ENCODE measurements at places on chromosomes 1 and 21.

DNA sequence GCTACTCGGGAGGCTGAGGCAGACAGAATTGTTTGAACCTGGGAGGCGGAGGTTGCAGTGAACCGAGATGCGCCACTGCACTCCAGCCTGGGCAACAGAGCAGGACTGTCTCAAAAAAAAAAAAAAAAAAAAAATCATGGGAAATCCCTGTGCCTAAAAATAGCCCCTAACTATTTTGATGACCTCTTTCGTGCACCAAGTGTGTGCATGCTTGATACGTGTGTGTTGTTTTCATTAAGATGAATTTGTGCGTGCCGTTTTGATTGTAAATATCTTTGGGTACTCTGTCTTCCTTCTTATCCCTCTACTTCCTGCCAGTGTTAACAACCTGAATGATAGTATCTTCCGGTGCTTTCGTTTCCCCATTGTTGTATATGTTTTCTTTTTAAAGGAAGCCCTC lies 9.8 kb downstream of the CACYBP start:
- no peak for DNase-seq

DNA sequence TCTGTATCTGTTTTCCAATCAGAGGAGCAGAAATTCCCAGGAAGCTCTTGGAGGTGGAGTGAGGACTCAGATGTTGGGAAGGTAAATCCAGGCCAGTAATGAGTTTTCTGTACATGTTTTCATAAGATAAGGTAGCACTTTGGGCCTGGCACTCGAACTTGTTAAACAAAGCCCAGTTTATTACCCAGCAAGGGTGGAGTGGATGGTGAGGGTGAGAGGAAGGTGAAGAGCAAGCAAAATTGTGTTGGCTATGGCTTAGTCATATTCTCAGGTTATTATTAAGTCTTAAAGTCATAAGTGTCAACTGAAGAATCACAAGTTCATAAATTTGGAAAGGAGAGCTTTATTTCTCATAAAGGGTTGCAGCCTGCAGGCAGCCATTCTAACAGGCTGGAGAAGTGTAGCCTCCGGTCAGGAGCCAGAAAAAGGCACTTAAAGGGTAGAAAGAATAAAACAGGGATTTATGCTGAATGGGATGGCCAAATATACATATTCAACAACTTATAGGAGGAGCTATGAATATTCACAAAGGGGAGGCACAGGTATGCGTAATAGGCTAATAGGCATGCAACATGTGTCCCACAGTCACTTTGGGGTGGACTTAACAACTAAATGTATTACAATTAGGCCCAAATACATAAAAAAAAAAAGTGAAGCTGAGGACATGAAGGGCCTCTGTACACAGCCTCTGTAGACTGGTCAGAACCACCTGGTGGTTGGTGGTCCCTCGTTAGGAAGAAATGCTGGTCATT lies 523.9 kb downstream of the LMO4 start:
- DNase-seq = no peak

DNA sequence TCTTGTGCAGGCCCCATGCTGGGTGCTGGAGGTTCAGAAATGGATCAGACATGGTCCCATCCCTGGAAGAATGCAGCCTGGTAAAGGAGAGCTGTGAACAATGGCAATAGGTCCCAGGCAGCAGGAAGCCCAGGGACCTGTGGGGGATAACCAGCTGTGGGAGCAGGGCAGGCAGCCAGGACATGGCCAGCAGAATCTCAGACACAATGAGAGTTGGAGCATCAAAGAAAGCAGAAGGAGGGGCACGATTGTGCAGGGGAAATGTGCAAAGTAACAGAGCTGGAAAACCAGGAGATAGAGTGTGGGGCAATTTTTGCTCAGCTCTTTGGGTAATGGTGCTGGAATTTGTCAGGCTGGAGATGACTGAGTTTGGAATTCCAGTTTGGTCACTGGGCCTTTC lies 44.3 kb downstream of the C8B start:
- DNase-seq = no peak

DNA sequence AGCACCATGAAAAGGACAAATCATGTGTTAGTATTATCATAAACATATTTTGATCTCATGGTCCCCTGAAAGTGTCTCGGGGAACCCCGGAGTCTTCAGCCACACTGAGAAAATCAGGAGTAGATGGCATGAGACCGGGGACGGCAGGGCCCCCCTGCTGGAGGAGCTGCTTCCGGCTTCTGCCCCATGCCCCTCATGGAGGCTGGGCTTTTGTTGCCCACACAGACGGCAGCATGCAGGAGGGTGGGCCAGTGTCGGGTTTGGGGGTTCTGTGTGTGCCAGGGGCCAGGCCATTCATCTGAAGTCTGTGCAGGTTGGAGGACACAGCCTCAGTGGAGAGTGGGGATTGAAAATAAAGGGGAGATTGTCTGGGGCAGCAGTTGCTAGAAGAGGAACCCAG lies 75.1 kb upstream of the CD34 start:
- DNase-seq = no peak

- DNase-seq = peak; percentile 82
Observed at GRCh38 chr21:33229784-33230544, at the start of gene IFNAR2. TSS of gene IFNAR2 (plus strand) at chr21:33229938. CDS start at chr21:33241923, 11,985 bp downstream.

DNA sequence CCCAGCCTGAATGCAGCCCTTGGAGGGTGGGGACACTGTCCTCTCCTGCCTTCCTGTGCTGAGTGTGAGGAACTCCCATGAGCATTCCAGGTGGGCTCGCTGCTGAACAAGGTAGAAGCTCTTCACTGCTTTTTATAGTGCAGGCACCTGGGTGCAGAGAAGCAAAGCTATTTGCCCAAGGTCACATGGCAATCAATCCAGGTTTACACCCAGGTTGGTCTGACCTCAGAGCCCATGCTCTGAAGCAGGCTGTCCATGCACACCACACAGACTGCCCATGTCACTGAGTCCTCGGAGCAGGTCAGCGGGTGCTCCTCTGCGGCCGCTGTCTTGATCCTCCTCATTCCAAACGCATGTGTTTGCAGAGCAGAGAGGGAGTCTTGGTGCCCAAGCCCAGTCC lies 323.4 kb upstream of the VAMP3 start:
- peak; percentile 55 for DNase-seq

DNA sequence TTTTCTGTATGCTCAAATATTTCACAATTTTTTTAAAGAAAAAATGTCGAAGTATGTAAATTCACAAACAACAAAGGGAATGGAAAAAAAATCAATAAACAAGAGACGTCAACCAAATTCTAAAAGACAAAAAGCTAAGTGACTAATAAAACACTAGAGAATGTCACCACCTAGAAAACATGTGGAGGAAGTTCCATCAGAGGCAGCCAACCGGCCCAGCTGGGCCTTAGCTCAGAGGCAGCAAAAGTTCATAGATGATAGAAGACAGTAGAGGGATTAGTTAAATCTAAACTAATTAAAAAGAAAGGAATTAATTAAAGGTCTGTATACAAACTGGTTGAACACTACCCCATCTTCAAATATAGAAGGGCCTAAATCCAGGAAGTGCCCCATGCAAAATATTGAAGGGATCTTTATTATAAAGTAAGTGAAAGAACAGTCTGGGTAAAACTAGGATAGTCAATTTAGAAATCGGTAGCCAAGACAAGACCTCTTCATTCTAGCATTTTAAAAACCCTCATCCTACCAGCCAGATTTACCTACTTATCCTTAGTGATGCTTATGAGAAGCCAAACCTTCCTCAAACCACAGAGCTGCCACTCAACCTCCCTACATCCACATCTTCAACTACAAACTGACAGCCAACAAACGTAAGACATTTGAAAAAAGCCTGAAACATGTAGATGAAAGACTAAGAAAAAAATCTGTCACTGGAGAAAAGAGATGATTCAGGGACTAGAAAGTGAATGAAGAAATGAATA lies 23.7 kb downstream of the MRPL39 start:
- no peak for DNase-seq

DNA sequence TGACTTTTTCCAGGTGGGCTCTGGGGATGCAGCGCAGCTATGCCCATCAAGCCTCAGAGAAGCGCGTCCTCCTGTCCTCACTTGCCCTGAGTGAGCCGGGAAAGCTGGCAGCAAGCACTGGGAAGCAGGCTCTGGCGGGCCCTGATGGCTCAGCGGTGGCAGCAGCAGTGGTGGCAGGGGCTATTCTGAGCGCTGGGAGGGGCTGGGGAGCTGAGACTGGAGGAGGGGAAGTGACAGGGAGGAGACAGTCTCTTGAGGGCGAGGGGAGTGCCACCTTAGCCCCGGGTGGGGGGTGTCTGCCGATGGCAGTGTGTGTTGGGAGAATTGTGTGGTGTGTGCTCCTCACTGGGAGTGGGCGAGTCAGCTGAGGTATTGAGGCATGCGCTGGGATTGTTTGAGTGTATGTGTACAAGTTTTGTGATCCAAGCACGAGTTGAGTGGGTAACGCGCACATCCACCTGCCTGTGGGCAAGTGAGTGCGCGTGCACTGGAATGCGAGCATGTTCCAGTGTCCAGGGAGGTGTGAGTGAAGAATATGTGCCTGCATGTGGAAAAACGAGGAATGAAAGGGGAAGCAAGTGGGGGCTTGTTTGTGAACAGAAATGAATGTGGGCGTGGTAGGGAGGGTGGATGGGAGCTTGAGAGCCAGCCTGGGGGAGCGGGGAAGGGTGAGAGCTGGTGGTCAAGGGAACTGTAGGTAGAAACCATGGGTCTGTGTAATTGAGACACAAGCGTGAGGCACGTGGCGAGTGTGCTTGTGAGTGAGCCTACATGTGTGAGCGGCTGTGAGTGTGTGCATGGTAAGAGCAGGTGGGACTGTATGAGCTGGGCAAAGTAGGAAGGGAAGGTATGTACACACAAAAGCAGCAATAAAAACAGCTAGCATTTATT lies 2.9 kb upstream of the FOXO6 start:
- DNase-seq = no peak

- no peak for DNase-seq
Observed at GRCh38 chr1:84353695-84354094, 44.6 kb upstream of the DNASE2B start.

DNA sequence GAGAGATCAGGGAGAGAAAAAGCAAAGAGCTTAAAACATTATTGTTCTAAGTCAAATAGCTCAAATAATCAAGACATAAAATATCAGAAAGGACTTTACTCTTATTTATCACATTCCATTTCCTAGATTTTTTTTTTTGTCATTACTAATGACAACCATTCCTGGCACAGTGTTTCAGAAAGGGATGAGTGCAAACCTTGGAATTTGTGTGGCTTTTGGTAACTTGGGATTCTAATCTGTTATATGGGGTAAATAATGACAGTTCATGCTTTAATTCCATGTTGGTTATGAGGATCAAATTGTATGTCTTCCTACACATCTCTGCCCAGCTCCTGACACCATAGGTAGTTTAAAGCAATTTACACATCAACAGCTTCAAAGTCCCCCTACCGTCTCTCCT lies 358.4 kb upstream of the ADGRL4 start:
- DNase-seq = no peak

DNA sequence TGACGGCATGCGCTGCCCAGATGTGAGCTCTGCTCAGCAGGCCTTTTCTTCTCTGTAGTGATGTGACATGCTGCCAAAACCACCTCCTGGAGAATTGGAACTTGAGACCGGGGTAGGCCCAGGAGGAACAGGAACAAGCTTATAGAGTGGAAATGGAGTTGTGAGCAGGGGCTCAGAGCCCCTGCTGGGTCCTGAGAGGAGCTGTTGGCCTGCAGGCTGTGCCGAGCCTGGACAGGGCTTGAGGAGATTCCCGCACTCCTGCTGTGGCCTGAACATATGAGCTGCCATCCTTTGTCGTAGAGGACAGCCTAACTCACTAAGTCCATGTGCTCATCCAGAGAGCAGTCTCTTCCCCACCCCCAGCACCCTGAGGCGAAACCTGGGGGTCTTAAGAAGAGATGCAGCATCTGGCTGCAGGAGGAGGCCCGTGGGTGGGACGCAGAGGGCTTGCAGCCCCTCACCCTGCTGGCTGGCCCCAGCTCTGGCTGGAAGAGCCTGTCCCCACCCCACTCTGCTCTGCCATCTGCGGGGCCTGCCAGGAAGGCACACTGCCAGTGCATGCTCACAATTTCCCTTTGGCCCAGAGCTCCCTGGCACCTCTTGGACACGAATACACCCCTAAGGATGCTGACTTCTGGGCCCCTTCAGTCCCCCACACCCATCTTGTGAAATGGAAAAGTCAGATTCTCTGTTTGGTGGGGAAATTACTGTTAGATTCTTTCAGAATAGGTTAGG lies 42.5 kb downstream of the PTPRF start:
- no peak for DNase-seq

GRCh38 chr1:202348005-202348508 lies 442 bp upstream of the PPP1R12B start:
- no peak for DNase-seq

- DNase-seq = no peak
Observed at GRCh38 chr1:31417148-31417547, 4.1 kb downstream of the SERINC2 start.

DNA sequence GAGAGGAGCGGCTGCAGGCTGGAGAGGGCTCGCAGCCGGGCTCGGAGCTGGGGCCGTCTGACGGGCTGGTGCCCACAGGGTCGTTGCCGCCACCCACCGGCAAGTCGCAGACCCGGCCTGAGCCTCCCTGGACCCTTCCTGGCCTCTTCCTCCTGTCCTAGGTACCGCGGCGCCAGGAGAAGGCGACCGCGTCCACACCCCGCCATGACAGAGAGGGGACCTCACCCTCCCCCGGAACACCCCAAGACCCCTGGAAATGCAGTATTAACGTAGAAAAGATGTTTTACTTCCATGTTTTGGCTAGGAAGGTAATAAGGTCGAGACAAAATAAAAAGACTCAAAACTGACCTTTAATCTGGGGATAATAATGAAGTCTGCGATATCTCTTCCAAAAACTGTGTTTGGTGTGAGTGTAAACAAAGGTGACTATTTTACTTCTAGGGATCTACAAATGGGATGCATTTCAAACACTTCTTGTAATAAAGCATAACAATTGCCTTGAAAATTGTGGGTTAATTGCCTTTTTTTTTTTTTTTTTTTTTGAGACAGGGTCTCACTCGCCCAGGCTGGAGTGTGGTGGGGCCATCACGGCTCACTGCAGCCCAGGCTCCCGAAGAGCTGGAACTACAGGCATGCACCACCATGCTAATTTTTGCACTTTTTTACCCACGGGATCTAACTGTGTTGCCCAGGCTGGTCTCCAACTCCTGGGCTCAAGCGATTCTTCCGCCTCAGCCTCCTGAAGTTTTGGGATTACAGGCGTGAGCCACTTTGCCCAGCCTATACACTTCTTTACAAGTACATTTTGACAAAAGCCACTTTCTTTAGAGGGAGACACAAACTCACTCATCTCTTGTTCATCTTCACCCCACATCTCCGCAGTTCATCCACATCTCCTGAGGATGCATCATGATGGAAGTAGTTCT lies 838 bp upstream of the RSRP1 start:
- no peak for DNase-seq

GRCh38 chr1:12541274-12542137 lies 76.5 kb downstream of the DHRS3 start:
- peak; percentile 60 for DNase-seq

GRCh38 chr1:6198646-6199297 lies 623 bp downstream of the RPL22 start:
- peak; percentile 39 for DNase-seq

DNA sequence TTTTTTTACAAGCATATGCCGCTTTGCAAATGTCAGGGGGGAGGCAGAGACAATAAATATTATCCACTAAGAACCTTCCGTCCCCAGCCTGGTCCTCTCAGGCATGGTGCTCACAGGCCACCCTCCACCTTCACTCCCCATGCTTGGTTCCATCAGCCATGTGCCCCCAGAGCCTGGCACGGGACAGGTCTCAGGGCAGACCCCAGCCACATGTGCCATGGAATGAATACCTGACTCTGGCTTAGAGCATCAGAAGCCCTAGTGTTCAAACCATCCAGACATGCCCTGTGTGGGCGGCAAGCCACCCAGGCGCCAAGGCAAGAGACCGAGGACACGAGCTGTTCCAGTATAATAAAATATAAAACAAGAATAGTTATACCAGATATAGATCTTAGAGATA lies 5.4 kb downstream of the LSS start:
- no peak for DNase-seq

All from RPMI8226 (cell line).